Stimulated activated CD8-positive, alpha-beta memory T cell treated with anti-CD3 and anti-CD28 coated beads, Interleukin-7, amount 100 ng/mL, for 4 hours (primary cell): ENCODE measurements at places on chromosomes 16 and 17.

DNA sequence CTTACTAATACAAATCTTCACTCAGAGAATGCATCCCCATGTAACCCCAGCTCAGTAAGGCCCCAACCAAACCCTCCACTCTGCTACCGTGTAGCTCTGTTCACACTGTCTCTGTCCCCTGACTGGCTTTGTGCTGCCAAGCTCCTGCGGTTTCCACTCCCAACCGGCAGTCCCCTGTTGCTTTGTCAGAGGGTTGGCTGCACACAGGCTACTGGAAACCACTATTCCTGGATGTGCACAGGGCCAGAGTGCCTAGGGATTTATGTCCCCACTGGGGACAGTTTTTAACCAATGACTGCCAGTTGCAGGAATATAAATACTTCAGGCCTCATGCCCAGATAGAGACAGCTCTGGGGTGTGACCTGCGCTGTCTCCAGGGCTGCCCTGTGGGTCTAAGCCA is 157.1 kb upstream of the C16orf82 start:
- DNase-seq = no peak

GRCh38 chr17:61560071-61560470 is 30.9 kb downstream of the NACA2 start:
- no peak for DNase-seq

DNA sequence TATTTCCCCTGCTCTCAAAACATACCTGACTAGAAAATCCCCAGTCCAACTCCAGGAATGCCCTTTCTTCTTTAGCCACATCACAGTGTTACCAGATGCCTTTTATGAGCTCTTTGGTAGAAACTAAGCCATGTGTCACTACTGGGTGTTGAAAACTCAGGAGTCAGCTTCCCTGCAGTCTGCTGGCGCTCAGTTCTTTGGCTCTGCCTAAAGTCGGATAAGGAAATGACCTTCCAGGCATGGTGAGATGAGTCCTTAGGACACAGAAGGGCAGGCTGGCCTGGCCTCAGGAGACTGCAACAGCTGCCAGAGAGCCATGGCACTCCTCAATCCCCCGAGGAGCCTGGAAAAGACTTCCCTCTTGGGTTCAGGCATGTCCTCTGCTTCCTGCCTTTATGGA is 89.1 kb downstream of the CDH13 start:
- DNase-seq = no peak

DNA sequence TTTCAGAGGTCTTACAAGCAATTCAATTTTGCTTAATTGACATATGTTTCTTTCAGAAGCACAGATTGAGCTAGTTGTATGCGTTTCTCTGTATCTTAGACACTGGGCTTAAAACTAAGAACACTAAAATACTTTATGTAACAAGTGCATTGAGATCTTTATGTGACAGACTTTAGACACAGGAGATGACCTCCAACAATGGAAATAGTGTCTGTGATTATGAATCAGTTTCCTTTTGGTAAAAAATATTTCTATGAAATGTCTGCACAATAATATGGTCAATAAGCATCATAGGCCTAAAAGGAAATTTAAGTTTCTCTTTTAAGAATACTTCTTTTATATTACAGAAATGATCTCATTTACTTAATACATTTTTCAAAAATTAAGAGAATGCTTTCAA is 153.2 kb downstream of the SKAP1 start:
- DNase-seq = no peak

DNA sequence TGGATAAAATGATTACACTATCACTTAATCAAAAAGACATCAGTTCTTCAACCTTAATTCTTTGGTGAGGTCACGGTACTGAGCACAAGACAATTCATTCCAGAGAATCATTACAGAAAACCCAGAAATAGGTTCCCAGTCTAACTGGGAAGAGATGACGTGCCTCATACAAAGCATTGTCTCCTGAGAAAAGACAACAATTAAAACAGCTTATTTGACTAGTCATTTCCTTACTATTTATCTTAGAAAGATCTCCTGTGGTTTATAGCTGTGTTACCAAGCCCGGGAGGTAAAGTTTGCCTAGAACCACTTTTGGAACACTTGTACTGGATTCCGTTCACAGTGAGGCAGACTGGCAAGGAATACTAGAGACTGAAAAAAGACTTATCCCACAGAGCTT is 5.1 kb downstream of the PHF12 start:
- no peak for DNase-seq
